ENCODE measurements at places on chromosomes 1 and 21. TPM values are rescaled to one million over a fixed set of nuclear protein-coding genes. Genes with fewer than 3 reads are reported as not detected.

The ATP5PB gene
- total RNA-seq: 772 TPM

The LCE1B gene
- total RNA-seq: not detected

The WNT9A gene
- 0.04 TPM for total RNA-seq

The MRPL24 gene
- 45.7 TPM for total RNA-seq

The ATP1A2 gene
- total RNA-seq: not detected

The DNAJC28 gene
- 2.5 TPM for total RNA-seq

The CYYR1 gene
- not detected for total RNA-seq

The GUCA2B gene
- total RNA-seq: not detected

The ERRFI1 gene
- 99.5 TPM for total RNA-seq

The KPRP gene
- total RNA-seq: not detected

The ACTL8 gene
- 0.64 TPM for total RNA-seq

The OR10Z1 gene
- total RNA-seq: not detected

The SERINC2 gene
- total RNA-seq: 4.8 TPM

The CITED4 gene
- total RNA-seq: 5.8 TPM

The RASSF5 gene
- total RNA-seq: 0.49 TPM

The C1QB gene
- not detected for total RNA-seq

The DCST1 gene
- not detected for total RNA-seq

The PFKFB2 gene
- 9.4 TPM for total RNA-seq

The PRKCZ gene
- total RNA-seq: 34.7 TPM

The GBP6 gene
- total RNA-seq: not detected

The PTGFR gene
- not detected for total RNA-seq

The OR2T4 gene
- total RNA-seq: not detected

The FAM3B gene
- total RNA-seq: 62.0 TPM

The TRIM46 gene
- total RNA-seq: 0.04 TPM

The TMEM240 gene
- not detected for total RNA-seq

The TNFSF18 gene
- total RNA-seq: not detected

The PDPN gene
- not detected for total RNA-seq

The LRRC53 gene
- not detected for total RNA-seq

The CIART gene
- not detected for total RNA-seq

The TIE1 gene
- total RNA-seq: 0.84 TPM

The ATP6V1G3 gene
- total RNA-seq: not detected

The PLEKHN1 gene
- 0.21 TPM for total RNA-seq

The NSUN4 gene
- 27.1 TPM for total RNA-seq

The KCNE2 gene
- total RNA-seq: not detected

The DMRTA2 gene
- total RNA-seq: not detected

The UMODL1 gene
- not detected for total RNA-seq

The FALEC gene
- 0.71 TPM for total RNA-seq

The SUCO gene
- total RNA-seq: 17.0 TPM

The SIM2 gene
- 0.53 TPM for total RNA-seq

The ZNF695 gene
- 13.2 TPM for total RNA-seq

The FAM163A gene
- not detected for total RNA-seq

The C4BPB gene
- total RNA-seq: 155 TPM

The CR1L gene
- not detected for total RNA-seq

The FAM229A gene
- 0.31 TPM for total RNA-seq

The BNIPL gene
- 0.40 TPM for total RNA-seq

The OR6Y1 gene
- total RNA-seq: not detected

The SLC1A7 gene
- not detected for total RNA-seq

The FCRL5 gene
- total RNA-seq: not detected
